ENCODE measurements at places on chromosomes 2 and 18.

- DNase-seq, result no peak
Observed at GRCh38 chr2:177093371-177093770, 119.2 kb upstream of the HNRNPA3 start.

GRCh38 chr18:7758764-7759163 is 191.6 kb downstream of the PTPRM start:
- DNase-seq, result no peak

GRCh38 chr2:230717600-230717999 is 5.0 kb downstream of the CAB39 start:
- no peak for DNase-seq

DNA sequence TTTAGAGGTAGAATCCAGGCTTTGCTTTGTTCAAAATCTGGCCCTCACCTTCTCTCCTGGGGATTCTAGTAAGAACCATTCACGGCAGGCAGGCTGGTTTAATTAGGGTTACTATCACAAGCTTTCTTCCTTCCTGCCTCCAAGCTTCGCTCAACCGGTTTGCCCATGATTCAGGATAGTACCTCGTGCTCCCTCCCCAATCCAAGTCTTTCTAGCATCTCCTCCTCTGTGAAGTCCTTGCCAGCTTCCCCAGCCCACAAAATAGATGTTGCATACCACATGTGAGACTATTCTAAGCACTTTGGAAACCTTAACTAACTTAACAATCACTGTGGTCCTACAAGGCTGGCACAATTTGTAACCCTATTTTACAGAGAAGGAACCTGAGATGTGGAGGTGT is 135.1 kb downstream of the SOCS6 start:
- peak; percentile 50 for DNase-seq

- no peak for DNase-seq
Observed at GRCh38 chr2:109139002-109139401, 10.0 kb downstream of the SH3RF3 start.

GRCh38 chr18:49021076-49021432 is 70.3 kb upstream of the SMAD7 start:
- DNase-seq, result no peak

GRCh38 chr2:237888389-237888788 is 29.0 kb downstream of the RAMP1 start:
- no peak for DNase-seq

DNA sequence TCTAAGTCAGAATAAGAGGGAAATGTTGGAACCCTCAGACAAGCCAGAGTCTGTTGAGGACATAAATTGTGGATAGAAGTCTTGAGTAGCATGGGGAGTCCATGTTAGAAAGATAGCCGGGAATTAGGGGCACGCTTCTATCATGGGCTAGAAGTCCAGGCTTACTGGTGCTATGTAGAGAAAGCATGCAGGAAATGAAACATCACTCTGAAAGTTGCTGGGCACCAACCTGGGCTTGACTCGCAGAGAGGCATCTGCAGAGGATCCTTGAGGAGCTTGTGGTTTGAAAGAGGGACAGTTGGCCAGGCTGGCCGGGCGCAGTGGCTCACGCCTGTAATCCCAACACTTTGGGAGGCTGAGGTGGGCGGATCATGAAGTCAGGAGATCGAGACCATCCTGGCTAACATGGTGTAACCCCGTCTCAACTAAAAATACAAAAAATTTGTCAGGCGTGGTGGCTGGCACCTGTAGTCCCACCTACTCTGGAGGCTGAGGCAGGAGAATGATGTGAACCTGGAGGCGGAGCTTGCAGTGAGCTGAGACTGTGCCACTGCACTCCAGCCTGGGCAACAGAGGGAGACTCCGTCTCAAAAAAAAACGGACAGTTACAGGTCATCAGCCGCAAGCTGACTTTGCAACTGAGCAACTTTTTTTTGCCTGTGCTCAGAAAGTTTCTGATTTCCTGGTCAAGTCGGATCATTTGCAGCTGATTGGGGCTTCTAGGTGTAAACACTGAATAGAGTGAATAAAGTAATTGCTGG is 24.9 kb downstream of the CERS6 start:
- DNase-seq, result no peak

DNA sequence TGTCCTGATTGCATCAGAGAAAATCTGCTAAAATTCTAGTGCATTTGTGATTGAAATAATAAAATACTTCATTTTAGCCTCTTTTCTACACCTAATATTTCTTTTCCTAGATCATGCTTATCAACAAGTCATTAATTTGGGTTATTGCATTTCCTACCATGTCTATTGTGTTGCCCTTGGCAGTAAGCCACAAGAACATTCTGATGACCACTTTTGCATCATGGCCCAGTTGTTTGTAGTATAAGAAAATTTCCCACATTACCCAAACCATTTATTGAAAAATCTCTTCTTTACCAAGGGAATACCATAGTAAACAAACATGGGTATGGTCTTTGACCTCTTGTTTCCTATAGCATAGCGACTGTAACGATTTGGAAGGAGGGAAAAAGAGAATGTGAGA is 76.3 kb downstream of the R3HDM1 start:
- DNase-seq, result no peak

- DNase-seq, result peak; percentile 97
Observed at GRCh38 chr2:191486584-191487320, 191.2 kb upstream of the NABP1 start.

- peak; percentile 72 for DNase-seq
Observed at GRCh38 chr2:109238580-109238979, 109.6 kb downstream of the SH3RF3 start.

DNA sequence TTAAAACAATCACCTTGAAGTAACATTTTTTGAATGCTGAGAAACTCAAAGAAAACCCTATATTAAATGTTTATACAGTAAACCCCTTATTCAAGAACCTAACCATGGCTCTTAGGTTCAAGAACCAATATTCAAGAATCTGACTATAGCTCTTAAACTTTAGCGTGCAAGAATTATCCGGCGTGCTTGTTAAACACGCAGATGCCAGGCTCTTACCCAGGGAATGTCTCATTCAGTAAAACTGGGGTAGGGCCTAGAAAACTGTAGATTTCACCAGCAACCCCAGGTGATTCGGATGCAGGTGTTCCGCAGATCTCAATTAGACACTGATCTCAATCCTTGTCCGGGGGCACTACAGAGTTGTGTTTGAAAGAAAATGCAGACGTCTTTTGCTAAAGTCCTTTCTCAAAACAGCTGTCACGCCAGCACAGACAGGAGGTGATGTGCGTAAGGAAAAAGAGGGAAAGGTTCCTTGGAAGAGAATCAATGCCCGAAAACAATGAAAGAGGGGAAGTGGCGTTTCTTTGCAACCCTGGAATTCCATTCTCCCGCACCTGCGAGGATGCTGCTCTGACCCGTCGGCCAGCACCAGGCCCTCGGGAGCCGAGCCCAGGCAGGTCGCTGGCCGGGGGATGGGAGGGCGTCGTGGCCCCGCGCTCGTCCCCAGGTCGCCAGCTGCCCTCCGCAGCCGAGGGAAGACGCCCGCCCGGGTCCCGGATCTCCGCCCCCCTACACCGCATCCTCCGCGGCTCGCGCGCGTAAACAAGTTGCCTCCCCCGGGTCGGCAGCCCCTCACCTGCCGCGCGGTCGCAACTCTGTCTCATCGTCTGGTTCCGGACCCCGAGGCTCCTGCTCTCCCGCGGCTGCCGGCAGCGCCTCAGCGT is 851 bp downstream of the EIF2AK3 start:
- peak; percentile 19 for DNase-seq

DNA sequence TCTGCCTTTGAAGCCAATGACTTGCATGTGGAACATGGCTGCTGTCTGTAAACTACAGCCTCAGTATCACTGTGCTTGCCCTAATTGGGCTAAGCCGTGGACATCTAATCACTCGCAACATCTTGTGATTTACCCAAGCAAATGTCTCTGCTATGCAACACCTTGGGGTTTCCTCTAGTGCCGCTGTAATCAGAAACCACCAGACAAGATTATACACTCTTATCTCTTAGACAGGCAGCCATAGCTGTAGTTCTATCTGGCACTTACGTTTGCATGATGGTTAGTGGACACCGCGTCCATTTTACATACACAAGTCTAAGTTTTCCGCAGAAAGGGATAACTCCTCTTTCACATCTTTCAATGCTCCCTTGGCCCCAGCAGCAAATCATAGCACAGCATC is 204.3 kb upstream of the CCDC68 start:
- no peak for DNase-seq

DNA sequence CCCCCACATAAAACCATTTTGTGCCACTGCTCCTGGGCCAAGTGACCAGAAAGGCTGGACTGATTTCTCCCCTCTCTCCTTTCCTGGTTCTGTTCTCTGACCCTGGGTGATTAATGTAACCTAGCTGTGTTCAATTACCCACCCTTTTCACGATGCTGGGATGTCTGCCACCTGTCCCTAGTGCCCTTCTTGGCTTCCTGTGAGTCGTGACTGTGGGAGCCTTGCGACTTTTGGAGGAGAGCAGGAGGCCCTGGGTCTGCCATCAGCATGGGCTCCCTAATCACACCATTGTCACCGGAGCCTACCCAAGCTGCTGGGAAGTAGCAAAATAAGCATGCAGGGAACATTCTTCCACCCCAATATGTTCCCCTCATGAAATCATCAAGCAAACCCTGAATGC is 38.3 kb downstream of the SRSF7 start:
- no peak for DNase-seq

- DNase-seq, result no peak
Observed at GRCh38 chr2:80469428-80469827, 164.9 kb upstream of the LRRTM1 start.

GRCh38 chr18:14976736-14977430 is 228.9 kb downstream of the ANKRD30B start:
- no peak for DNase-seq

DNA sequence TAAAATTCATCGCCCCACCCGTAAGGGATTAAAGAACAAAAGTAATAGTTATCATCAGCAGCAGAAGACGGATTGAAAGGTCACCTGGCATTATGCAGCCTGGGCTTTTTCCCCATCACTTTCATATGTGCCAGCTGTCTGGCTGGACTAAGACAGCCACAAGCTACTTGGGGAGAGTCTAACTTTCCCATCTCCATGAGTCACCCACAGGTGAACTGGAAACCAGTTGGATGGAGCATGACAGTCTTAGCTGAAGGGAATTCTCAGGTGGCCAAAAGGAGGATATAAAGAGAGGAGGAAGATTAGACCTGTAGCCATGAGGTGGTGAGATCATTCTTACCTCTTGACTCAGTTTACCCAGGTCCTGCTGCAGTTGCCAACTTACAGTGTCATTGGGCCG is 7.0 kb upstream of the FAM178B start:
- DNase-seq, result no peak

DNA sequence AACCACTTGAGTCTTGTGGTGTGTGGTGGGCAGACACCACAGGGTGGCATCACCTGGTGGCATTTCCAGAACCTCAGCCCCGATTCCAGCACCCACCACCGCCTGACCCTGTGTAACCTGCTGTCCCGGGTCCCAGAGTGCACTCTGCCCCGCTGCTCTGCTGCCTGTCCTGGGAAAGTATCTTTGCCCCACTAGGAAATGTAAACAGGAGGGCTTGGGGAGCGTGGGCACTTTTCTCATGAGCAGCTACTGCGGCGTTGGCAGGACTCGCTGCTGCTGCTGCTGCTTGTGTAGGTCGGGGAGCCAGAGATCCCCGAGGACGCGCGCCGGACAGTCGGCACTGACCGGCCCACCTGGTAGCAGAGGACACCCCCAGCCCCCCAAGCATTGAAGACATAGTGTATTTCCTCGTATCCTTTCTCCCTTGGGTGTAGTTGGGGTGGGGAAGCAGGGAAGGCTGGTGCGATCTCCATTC is 13.4 kb downstream of the DTYMK start:
- no peak for DNase-seq

GRCh38 chr18:68985172-68985820 is 187.4 kb downstream of the CCDC102B start:
- DNase-seq, result no peak

DNA sequence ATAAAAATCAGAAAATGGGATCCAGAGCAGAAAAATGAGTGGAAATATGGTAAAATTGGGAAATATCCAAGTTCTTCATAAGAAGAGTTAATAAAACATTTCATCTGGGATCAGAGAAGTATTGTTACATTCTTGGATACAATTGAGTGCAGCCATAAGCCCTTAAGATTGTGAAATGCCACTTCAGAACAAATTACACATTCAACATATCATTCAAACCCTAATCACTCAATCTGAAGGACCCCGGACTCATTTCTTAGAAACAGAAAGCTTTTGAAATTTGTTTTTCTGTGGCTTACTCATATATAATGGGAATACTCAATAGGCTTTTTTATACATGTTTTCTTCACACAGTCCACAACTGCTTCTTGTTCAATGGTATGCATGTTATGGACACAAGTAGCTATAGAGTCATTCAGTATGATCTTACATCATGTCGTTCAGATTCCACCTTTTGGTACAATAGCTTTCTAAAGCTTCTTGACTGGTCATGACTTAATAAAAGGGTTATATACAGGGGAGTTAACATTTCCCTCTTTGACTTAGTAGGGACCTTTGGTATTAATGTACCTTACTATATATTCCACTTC is 39.9 kb downstream of the SCN7A start:
- DNase-seq, result no peak

DNA sequence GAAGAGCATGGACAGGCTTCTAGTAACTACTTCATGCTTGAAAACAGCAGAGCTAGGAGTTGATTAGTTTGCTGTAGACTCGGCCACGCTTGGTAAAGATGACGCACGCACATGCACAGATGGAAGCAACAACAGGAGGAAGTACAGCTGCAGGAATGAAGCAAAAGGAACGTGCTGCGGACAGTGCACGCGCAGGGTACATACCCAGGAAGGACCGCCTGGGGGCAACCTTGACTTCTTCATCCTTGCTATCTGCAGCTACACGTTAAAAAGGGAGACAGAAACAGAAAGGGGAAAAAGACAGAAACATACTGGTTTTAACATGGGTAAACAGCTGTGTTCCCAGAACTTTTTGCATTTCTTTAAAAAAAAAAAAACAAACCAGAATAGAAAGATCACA is 17.7 kb downstream of the SLC66A2 start:
- DNase-seq, result no peak

- no peak for DNase-seq
Observed at GRCh38 chr18:37524498-37525261, 40.9 kb downstream of the CELF4 start.

GRCh38 chr2:28360718-28361293 is 31.9 kb upstream of the FOSL2 start:
- no peak for DNase-seq

- DNase-seq, result no peak
Observed at GRCh38 chr2:173145454-173145853, 69.8 kb downstream of the MAP3K20 start.

DNA sequence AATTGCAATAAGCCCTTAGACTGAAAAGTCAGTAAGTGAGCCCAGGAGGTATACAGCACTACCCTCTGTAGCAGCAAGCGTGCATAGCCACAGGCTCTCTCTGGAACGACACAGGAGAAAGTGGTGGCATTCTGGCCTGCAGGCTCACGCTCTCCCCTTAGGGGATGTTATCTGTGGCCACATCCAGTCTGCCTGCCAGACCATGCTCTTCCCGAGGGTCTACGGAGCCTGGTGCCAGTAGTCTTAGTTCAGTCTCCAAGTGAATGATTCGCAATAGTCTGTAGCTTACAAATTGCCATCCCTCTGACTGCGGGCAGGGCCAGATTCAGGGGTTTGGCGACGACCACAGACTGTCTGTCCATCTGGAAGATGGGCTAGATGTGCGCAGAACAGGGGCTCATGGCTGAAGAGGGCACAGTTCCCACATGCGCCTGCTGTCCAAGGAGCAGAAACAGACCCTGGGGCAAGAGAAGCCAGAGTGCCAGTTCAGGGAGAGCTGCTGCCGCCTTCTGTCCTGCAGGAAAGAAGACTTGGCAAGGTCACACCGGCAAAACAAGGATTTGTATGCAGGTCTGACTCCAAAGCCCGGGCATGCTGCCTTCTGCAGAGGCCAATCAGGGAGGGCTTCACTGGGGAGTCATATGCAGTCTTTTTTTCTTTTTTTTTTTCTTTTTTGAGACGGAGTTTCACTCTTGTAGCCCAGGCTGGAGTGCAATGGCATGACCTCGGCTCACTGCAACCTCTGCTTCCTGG is 3.5 kb upstream of the KLF11 start:
- no peak for DNase-seq

All from RWPE1 (cell line).